ENCODE measurements at places on chromosomes 3 and 15. TPM values are rescaled to one million over a fixed set of nuclear protein-coding genes. Genes with fewer than 3 reads are reported as not detected.

Gene THSD4
- total RNA-seq = 29.0 TPM

Gene AQP9
- total RNA-seq = 0.12 TPM

Gene CHRNA7
- 1.0 TPM for total RNA-seq

Gene CFAP92
- not detected for total RNA-seq

Gene SLC28A1
- total RNA-seq = 1.1 TPM

Gene SH2D7
- total RNA-seq = not detected

Gene KLF13
- total RNA-seq = 11.4 TPM

Gene WDR82
- total RNA-seq = 56.4 TPM

Gene NME9
- total RNA-seq = not detected

Gene GATA2
- 26.8 TPM for total RNA-seq

Gene GPR171
- total RNA-seq = not detected

Gene TUSC7
- not detected for total RNA-seq

Gene PLS1
- total RNA-seq = 20.1 TPM

Gene C2CD4A
- 0.11 TPM for total RNA-seq

DNA sequence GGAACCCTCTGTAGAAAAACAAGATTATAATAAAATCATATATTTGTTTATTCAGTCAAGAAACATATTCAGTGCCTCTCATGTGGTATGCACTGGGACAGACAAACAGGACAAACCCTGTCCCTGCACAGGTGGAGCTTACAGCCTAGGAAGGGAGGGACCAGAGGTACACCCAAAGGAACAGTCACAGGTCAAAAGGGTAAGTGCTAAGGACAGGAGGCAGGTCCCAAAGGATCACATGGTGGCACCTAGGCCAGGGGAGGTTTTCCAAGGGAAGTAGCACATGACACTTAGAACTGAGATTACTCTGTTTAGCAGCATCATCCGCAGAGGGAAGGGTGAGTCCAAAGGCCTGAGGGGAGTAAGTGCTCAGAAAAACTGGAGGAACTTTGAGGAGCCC, 254.4 kb upstream of the ARRDC4 start:
- no peak for DNase-seq

DNA sequence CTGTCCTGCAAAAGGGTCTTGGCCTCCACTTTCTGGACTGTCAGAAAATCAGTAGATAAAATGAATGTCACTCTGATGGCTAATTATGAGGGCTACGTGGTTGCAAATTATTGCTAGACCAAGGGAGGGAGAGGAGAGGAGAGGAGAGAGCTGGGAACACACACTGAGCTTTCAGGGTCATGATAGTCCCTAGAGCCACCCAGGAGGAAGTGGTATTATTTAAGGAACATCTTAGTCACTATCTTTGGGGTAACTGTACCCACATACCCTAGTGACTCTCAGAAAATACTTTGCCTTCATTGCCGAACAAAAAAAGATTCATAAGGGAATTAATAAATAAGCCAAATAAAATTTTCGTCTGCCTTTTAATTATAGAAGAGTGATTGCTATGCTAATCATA, 642.3 kb upstream of the CFAP20DC start:
- DNase-seq = no peak

- no peak for DNase-seq
Observed at GRCh38 chr3:98557324-98558010, 25.7 kb downstream of the GPR15 start.

DNA sequence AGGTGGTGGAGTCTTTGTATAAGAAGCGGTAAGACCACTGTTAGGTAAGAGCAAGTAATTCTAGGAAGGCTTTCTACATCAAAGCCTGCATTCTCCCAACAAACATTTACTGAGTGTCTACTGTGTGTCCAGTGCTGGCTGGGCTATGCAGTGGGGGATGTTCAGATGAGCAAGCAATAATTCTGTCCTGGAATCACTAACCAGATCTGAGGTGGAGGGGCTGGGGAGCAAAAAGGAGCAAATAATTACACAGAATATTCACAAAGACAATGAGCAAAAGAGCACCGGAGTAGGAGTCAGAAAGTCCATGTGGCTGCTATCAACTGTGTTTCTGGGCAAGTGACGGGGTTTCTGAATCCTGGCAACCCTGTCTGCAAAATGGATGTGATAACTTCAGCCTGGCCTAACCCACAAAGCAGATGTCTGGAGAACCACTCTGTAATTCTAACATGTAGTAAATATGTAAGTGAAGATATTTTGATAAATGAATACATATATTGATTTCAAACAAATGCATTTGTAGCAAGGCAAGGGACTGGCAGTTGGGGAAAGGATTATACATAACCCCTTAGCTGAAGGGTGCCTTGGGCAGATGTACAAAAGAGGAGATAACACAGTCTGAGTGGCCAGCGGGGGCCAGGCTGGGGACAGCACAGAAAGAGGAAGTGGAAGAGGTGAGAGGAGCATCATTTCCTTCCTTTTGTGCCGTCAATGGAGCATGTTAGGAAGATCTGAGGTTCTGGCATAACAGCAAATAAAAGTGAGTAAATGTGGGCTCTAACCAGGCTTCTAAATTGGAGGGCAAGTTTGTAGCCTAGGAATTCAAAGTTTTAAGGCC, 28.8 kb downstream of the CYP8B1 start:
- DNase-seq = no peak

DNA sequence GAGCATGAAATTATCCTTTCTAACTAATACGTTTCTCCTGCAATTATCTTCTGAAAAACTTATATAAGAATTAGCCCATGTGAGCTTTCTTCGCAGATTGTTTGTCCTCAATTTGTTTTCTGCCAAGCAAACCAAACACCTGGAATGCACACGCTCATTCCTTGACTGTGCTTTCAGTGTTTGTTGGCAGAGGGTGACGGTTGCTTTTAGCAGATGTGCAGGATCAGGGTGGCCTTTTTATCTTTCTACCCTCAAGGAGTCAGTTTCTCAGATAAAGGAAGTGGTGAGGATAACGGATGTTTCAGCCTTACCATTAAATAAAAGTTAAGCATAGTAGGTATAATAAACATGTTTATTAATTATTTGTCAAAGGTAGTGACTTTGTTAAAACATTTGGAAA, 15.2 kb downstream of the ARPP21 start:
- DNase-seq = no peak

- DNase-seq = no peak
Observed at GRCh38 chr15:95994418-95994817, 336.1 kb upstream of the NR2F2 start.

DNA sequence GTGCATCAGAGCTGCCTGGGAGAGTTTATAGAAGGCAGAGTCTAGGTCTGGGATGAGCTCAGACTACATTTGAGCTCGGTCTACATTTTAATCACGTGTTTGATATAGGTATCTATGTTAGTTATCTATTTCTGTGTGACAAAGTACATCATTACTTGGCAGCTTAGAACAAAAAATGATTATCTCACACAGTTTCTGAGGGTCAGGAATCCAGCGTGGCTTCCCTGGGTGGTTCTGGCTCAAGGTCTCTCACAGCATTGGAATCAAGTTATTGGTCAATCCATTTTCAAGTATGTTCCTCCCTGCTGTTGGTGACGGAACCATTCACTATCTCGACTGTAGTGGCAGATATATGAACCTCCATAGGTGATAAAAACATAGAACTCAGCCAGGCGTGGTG, 71.7 kb downstream of the ABHD5 start:
- no peak for DNase-seq

DNA sequence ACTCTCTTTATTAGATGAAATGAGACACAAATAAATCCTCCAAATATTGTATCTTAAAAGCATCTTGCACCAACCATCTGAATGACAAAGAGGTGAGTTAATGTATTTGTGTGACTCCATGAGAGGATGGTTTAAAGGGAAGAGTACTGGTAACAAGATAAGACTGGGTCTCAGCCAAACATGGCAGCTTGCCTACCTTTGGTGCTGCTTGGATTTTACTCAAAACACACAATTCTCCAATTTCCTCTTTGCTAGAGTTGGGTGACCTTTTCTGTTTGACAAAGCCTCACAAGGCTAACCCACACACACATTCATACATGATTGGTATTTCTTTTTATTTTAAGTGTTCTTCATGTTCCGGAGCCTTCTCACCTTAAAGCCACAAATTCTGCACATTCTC, 506.4 kb downstream of the FGF12 start:
- no peak for DNase-seq

GRCh38 chr3:32816439-32817256, 1.1 kb upstream of the TRIM71 start:
- DNase-seq = no peak

GRCh38 chr15:78317145-78317836, 17.9 kb upstream of the SKIC8 start:
- peak; percentile 52 for DNase-seq

- DNase-seq = no peak
Observed at GRCh38 chr15:66679061-66679656, 22.9 kb upstream of the SMAD6 start.

GRCh38 chr15:50506121-50506520, 40.3 kb downstream of the USP50 start:
- no peak for DNase-seq

GRCh38 chr3:62238431-62238830, 134.9 kb downstream of the FEZF2 start:
- DNase-seq = no peak

GRCh38 chr15:58748852-58749531, 515 bp downstream of the ADAM10 start:
- DNase-seq = peak; percentile 12

- peak; percentile 65 for DNase-seq
Observed at GRCh38 chr3:197083486-197083885, 53.9 kb upstream of the MELTF start.

GRCh38 chr3:48268936-48269561, 28.1 kb downstream of the ZNF589 start:
- no peak for DNase-seq

GRCh38 chr3:45546716-45547701, 47.5 kb upstream of the LIMD1 start:
- peak; percentile 71 for DNase-seq

DNA sequence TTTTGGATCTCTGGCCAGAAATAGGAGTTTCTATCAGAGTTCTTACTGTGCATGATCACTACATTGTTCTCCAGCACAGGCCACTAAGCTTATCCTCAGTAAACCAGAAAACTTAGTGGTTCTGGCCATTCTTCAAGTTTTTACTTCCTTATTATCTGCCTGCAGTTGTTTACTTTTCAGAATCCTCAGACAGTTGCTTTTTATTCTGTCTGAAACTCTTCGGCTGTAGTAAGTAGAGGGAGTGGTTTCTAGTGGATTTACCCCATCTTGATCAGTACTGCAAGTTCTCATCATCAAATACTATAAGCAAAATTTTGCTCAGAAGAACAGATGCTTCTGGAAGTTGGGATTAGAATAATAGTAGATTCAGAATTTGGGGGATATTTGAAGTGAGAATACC, 193.0 kb upstream of the RARB start:
- no peak for DNase-seq

DNA sequence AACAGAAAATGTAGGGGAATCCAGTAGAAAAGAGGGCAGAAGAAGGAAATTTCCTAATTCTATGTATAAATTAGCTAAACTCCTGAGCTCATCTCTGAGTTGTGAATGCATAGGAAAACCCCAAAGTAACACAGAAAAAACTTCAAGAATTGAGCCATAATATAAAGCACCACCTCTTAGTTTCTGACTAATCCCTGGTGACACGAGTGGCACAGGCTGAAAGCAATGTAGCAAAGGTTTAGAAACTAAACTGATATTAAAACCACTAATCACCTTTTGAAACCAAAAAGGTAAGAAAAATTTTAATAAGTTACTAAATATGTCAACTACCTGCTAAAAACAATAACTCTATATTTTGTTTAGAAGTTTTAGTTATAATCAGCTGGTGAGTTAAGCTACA, 255.6 kb upstream of the NECTIN3 start:
- DNase-seq = no peak

DNA sequence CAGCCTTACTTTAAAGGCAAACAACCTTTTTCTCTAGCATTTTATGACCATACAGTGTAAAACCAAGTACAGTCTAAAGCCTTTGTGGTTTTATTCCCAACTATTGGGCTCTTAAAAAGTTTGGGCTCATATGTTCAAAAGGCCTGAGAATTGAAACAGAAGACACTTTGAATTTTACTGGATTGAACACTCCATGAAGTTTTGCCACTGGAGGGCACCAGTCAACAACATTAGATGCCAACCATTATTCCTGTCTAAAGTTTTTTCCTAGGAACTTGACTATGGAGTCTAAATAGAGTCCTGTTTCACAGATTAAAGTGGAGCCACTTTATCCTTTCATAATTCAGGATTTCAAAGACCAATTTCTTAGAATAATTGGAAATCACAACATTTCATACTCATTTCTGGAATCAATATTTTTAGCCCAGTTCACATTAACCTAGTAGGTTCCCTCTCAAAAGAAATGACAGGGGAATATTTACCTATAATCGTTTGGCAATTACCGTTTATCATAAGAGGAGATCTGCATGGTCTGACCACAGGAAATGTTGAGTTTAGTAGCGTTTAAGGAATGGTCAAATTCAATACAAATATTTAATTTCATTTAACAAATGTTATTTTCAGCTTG, 244.1 kb upstream of the PDZRN3 start:
- DNase-seq = peak; percentile 49

DNA sequence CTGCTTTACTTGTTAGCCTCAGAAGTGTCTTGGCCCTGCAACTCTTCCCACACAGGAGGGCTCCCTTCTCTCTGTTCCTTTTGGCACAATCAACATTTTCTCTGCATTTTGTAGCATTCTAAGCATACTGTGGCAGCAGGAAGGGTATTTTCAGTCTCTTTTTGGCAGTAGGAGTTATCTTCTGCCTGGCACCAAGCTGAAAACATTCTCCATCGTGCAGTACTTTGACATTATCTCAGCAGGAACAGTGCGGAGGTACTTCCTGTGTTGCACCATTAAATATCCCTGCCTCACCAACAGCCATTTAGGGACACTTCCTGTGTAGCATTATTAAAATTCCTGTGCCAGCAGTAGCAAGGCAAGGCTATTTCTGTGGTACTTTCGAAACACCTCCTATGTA, 233.2 kb upstream of the SEMA6D start:
- DNase-seq = no peak

GRCh38 chr15:91407269-91407889, 307.3 kb downstream of the SV2B start:
- peak; percentile 67 for DNase-seq

- DNase-seq = no peak
Observed at GRCh38 chr3:195147649-195148080, 123.3 kb downstream of the XXYLT1 start.

- peak; percentile 53 for DNase-seq
Observed at GRCh38 chr15:56428821-56429458, 36.0 kb downstream of the MNS1 start.

DNA sequence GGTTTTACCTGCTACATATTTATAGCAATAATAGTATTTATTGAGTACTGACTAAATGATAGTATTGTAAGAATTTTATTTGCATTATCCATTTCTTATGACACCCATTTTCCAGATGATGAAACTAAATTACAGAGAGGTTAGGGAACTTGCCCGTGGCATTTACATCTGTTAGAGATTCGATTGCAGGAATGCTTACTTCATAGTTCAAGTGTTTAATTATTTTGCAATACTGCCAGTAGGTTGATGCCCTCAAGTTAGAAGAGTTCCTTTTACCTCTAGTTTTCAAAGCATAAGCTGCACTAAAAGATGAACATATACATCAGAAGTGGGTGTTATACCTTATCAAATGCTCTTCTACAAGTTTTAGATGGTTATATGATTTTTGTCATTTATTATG, 362.8 kb upstream of the RGMA start:
- DNase-seq = no peak

GRCh38 chr3:152754303-152754702, 80.6 kb upstream of the P2RY1 start:
- no peak for DNase-seq

All from PC-3 (cell line).